ENCODE measurements at places on chromosomes 5 and 9. TPM values are rescaled to one million over a fixed set of nuclear protein-coding genes. Genes with fewer than 3 reads are reported as not detected.

Gene AK6
- total RNA-seq: 36.9 TPM

Gene ACSL6
- 230 TPM for total RNA-seq

Gene GABRA1
- total RNA-seq: 240 TPM

Gene NME5
- 26.4 TPM for total RNA-seq

Gene FBXL7
- total RNA-seq: 9.9 TPM

Gene FAM221B
- not detected for total RNA-seq

Gene ORM1
- total RNA-seq: not detected

Gene GABRP
- total RNA-seq: not detected

Gene ARHGAP26
- total RNA-seq: 158 TPM

Gene PTAR1
- total RNA-seq: 62.2 TPM

Gene PCDHGC5
- total RNA-seq: 39.7 TPM

Gene FAXDC2
- 43.7 TPM for total RNA-seq

Gene ANXA2R
- total RNA-seq: 2.1 TPM

Gene TMEM232
- total RNA-seq: 25.6 TPM

Gene COL15A1
- total RNA-seq: 0.98 TPM

Gene MACROH2A1
- total RNA-seq: 126 TPM

Gene PTGS1
- 4.1 TPM for total RNA-seq

Gene SLC34A3
- total RNA-seq: not detected

Gene ASS1
- 58.0 TPM for total RNA-seq

Gene PCDHB12
- total RNA-seq: 10.2 TPM

Gene OBP2B
- total RNA-seq: not detected

Gene IL9
- not detected for total RNA-seq

Gene KIAA1191
- 147 TPM for total RNA-seq

Gene BOD1
- total RNA-seq: 37.4 TPM

Gene FGFR4
- total RNA-seq: 7.1 TPM

Gene GDA
- 118 TPM for total RNA-seq

Gene LRRC26
- total RNA-seq: not detected

Gene FOXD4L4
- 3.8 TPM for total RNA-seq

Gene ACTL7A
- total RNA-seq: not detected

Gene PPP3R2
- 0.98 TPM for total RNA-seq

Gene AGGF1
- 28.6 TPM for total RNA-seq

Gene PCDHB5
- total RNA-seq: 9.4 TPM

Gene SOHLH1
- 15.0 TPM for total RNA-seq

Gene C9orf153
- total RNA-seq: 3.3 TPM

Gene SLCO6A1
- not detected for total RNA-seq

Gene KCNT1
- 117 TPM for total RNA-seq

Gene IQGAP2
- total RNA-seq: 1.6 TPM

Gene RPL37
- total RNA-seq: 415 TPM

Gene SPINK7
- not detected for total RNA-seq

Gene IZUMO3
- total RNA-seq: not detected

Gene BTNL9
- 16.0 TPM for total RNA-seq

Gene NAIP
- total RNA-seq: 27.2 TPM
